ENCODE measurements at places on chromosomes 5 and 9.

- no peak for DNase-seq
These were observed 35.4 kb upstream of the MSH3 start for GRCh38 chr5:80619086-80619485.

GRCh38 chr5:172931001-172931536 is 28.2 kb upstream of the RPL26L1 start:
- no peak for DNase-seq

- no peak for DNase-seq
These were observed 112.0 kb upstream of the IL12B start for GRCh38 chr5:159442206-159442850.

GRCh38 chr9:134399435-134400056 is 73.3 kb downstream of the RXRA start:
- DNase-seq, result peak; percentile 19

- peak; percentile 33 for DNase-seq
These were observed 467 bp downstream of the CNOT6 start for GRCh38 chr5:180494510-180495181.

- DNase-seq, result no peak
These were observed 92.1 kb downstream of the ZNF354C start for GRCh38 chr5:179152144-179152895.
